Ureter (tissue), 1 donor: ENCODE measurements at places on chromosomes 3 and 15.

- no peak for DNase-seq
Observed at GRCh38 chr15:85479071-85479647, 98.8 kb downstream of the AKAP13 start.

DNA sequence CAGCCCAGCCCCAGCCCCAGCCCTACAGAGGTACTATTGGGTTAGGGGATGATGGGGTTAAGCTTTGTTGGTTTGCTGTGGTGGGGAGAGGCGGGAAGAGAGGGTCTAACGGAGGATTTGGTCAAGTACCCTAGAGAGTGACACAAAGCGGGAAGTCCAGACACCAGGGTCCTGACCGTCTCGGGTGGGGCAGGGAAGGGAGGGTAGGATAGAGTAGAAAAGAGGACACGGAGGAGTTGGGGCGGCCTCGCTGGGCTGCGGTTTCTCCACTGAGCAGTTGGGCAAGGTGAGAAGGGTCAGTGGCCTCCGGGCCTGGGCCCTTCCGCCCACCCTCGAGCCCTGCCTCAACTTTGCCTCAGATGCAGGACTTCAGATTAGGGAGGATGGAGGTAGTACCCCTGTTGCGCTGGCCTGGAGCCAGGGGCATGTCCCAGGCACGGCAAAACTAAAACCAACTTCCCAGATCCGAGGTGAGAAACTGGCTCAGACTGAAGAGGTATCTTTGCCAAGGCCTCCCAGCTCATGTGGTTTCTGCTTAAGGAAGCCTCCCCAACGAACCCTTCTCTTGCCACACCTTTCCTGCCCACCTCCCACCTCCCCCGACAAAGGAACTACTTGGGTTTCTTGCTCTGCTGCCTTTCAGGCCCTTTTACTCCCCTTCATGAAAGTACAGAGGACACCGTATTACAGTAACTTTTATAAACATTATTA lies 551 bp downstream of the PML start:
- no peak for DNase-seq

GRCh38 chr3:147886879-147887278 lies 477.7 kb downstream of the ZIC1 start:
- DNase-seq: no peak

DNA sequence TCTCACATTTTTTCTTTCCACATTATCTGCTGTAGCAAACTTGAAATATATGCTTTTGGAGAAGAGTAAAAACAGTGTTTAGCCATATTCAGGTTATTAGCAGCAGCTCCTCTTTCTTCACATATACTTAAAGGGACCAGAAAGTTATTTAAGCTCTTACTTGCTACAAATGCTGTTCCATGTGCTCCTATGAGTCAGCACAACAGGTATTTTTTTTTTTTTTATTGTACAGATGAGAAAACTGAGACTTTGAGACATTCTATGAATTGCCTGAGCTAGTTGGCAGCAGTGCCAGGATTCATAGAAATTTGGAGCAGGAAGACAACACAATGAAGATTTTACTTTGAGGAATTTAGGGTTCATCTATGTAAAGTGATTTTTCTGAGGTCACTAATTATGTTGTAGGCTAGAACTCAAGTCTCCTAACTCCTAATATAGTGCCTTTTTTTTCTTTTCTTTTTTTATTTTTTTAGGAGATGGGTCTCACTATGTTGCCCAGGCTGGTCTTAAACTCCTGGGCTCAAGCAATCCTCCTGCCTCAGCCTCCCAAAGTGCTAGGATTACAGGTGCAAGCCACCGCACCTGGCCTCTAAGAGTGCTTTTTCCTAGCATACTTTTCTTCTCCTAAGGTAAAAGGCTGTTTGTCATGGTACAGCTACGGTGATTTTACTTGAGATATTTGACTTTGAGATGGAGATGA lies 23.6 kb downstream of the SETD5 start:
- DNase-seq: no peak

DNA sequence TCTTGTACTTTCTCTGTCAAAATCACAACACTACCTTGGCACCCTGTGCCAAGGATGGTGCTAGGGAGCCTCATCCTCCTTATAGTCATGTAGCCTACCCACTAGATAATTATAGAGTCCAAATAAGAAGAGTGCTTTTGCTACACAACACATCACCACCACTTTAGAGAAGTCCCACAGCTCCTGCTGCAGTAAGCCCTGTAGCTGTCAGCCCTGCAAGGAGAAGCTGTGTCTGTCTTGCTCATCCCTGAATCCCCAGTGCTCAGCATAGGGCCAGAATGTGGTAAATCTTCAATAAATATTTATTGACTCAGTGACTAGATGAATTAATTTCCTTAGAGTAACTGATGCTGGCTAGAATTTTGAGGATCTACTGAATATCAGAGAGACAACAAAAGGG lies 190.8 kb downstream of the ZNF621 start:
- DNase-seq: no peak

DNA sequence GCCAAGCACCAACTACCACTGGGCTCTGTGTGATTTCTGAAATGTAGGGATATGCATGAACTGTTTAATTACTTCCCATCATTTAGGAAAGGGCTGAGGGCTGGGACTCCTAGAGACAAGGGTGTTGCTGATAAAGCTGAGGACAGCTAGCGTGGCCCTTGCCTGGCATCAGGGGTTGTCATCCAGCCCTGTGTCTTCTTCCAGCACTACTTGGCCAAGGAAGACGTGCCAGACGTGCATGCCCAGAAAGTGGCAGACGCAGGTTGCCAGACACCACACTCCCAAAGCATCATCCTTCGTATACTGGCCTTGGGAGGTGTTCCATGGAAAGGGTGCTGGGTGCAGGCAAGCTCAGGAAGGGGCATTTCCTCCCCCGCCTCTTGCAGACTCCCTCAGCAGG lies 64.8 kb downstream of the LRIG1 start:
- DNase-seq: no peak

DNA sequence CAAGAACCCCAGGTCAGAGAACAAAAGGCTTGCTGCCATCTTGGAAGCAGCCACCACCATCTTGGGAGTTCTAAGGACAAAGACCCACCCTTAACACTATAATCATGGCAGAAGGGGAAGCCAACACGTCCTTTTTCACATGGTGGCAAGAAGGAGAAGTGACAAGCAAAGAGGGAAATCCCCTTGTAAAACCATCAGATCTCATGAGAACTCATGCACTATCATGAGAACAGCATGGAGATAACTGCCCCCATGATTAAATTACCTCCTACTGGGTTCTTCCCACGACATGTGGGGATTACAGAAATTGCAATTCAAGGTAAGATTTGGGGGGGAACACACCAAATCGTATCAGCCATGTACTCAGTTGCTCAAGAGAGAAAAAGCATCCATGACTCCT lies 21.1 kb upstream of the GBE1 start:
- DNase-seq: no peak

DNA sequence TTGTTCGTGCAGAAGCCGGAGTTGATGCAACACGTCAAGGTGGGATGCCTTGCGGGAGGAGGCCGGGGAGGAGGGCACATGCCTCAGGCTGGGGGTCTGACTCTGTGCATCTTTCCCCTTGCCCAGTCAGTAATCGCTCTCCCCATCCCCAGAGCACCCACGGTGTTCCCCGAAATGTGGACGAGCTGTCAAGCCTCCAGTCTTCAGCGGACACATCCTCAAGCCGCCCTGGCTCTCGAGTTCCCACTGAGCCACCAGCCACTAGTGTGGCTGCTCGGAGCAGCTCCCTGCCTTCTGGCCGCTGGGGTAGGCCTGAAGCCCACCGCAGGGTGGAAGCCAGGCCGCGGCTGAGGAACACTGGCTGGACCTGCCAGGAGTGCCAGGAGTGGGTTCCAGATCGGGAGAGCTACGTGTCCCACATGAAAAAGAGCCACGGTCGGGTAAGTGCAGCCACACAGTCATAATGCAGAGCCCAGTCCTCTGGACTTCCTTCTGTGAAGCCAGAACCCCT lies 18.7 kb upstream of the ALPK3 start:
- DNase-seq: no peak

- no peak for DNase-seq
Observed at GRCh38 chr15:98160236-98160635, 199.7 kb downstream of the ARRDC4 start.

DNA sequence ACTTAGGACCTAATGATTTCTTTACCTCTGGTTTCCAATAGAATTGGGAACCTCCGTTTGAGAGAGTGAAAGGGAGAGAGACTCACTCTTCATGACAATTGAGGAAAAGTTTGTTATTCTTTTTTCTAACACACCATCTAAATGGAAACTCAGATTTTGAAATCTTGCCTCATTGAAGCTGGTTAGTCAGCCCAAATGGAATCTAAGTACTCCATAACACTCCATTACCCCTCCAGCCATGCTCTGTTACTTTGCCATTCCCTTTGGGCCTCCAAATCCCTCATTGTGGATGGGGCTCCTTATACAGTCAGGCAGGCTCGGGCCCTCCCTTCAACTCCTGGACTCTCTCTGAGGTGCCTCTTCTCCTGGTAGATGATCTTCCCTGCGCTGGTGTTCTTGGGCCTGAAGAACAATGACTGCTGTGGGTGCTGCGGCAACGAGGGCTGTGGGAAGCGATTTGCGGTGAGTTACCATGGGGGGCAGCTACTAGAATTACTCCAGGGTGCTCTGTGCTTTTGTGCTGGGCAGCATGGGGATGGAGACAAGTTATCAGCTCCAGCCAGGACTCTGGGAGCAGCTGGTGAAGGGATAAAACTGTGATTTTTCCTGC lies 1.1 kb downstream of the TM4SF4 start:
- no peak for DNase-seq

- DNase-seq: no peak
Observed at GRCh38 chr3:48001991-48002390, 14.2 kb downstream of the MAP4 start.

DNA sequence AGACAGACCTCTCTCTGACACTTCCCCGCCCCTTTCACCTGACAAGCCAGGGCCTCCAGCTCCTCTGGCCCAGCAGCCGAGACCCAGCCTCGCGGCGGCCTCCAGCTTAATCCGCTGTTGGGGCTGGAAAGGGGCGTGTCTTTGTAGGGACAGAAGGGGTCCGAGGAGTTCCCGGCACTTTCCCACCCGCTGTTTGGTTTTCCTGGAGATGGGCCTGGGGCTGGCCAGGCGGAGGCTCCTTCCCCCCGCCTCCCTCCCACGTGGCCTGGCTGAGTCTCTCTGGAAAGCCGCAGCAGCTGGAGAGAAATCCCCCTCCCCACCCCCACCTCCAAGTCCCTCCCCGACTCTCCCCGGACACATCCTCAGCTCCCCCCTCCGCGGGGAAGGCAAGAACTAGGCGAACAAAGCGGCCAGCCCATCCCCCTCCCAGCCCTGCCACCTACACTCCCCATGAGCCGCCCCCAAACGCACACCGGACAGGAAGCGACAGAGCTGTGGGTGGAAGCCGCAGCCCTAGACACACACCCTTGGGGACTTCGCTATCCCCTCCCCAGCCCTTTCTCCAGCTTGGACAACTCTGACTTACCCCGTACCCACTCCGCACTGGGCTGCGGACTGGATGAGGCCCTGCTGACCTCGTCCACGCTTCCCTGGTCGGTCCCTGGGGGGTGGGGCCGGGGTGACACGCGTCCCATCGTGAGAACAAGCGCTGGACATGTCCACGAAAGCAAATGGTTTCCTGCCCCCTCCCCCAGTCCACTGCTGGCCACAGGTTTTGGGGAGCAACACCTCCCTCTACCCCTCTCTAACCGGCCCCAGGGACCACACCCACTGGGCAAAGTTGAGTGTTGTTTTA lies 1.2 kb downstream of the IGDCC4 start:
- DNase-seq: peak; percentile 59

GRCh38 chr3:53739966-53740365 lies 106.3 kb downstream of the CHDH start:
- no peak for DNase-seq

GRCh38 chr15:50231761-50232160 lies 33.8 kb downstream of the HDC start:
- no peak for DNase-seq

- DNase-seq: no peak
Observed at GRCh38 chr15:48616216-48616615, 29.3 kb downstream of the FBN1 start.

- no peak for DNase-seq
Observed at GRCh38 chr3:10074666-10075065, 33.4 kb downstream of the FANCD2OS start.

DNA sequence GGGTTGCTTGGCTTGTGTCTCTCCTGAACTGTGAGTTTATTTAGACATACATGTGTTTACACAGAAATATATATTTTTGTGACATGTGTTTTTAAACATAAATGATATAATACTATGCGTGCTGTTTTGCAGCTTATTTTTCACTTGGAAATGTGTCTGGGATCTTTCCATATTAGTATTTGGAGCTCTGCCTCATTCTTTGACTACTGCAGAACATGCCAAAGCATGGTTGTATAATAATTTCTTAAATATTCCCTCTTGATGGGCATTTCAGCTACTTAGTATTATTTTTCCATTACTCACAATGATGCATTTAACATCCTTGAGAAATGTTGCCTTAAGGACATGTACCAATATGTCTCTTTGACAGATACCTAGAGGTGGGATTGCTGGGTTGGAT lies 19.5 kb downstream of the ANAPC13 start:
- no peak for DNase-seq

DNA sequence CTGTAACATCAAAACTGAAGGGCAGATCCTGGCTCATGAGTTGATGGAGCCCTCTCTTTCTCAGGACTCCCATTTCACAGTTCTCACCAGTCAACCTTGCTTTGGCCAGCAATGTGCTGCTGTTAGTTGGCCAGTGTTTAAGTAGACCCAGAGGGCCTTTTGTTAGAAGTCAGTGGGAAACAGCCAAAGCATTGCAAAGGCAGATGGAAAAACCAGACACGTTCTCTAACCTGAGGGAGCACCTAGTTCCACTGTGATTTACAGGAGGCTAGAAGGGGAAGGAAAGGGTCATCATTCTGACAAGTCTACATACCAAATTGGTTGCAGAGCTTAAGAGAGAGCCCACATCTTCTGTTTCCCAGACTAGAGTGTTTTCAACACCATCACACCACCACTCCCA lies 196.4 kb downstream of the OPA1 start:
- DNase-seq: no peak

- DNase-seq: no peak
Observed at GRCh38 chr15:39479911-39480310, 101.0 kb upstream of the THBS1 start.

DNA sequence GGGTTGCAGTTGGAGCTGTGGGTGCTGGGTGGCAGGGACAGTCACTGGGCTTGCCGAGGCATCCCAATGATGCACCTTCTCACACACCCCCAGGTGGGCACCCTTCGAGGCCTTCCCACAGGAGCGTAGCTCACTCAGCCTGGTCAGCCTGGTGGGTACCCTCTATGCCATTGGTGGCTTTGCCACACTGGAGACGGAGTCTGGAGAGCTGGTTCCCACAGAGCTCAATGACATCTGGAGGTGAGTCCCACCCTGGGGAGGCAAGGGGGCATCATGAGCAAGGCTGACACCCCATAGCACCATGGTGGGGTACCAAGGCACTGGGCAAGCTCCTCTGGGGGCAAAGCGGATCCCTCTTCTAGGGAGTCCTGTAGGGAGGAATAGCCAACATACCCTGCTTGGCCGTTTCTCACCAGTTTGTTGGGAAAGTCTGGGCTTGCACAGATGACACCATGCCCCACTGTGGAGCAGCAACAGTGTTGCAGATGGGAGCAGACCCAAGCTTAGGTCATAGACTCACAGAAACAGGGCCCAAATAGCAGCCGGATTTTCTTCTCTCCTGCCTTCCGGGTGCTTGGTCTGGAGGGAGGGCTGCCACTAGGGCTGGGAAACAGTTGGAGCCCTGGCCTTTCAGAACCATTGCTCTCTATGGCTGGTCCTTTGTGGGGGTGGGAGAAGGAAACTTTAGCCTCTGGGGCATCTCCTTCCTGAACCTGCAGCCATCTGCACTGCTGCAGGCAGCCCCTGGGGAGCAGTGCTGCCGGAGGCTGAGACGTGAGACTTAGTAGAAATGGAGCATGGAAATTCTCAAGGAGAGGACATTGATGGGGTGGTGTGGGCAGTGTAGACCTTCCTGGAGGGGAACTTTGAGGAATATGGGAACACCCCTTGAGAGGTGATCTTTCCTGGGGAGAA lies 5.7 kb downstream of the KLHL40 start:
- no peak for DNase-seq
